Right atrium auricular region (tissue), 2 donors: ENCODE measurements at places on chromosomes 5 and 9. TPM values are rescaled to one million over a fixed set of nuclear protein-coding genes. Genes with fewer than 3 reads are reported as not detected.

Gene CTXN3
- total RNA-seq = not detected

- DNase-seq = no peak
These were observed 65.5 kb upstream of the SPTLC1 start for GRCh38 chr9:92180669-92181181.

- DNase-seq = no peak
These were observed 132.4 kb downstream of the GABBR2 start for GRCh38 chr9:98576354-98576753.

DNA sequence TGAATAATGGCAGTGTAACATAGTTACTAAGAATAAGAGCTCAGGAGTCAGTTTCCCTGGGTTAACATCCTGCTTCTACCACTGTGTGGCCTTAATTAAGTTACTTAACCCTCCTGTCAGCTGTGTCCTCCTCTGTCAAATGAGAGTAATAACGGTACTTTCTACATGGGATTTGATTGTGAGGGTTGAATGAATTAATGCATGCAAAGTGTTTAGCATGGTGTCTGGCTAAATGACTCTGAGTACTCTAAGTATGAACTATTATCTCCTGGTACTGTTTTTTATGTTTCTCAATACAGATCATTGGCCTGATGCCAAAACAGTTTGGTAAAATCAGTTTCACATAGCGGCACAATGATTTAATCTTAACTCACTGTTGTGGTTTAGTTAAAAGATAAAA, 19.6 kb downstream of the ZNF131 start:
- DNase-seq = no peak

Gene ARHGEF37
- 11.0 TPM for total RNA-seq

- DNase-seq = no peak
These were observed 100.9 kb upstream of the PTGER4 start for GRCh38 chr5:40578501-40579451.

DNA sequence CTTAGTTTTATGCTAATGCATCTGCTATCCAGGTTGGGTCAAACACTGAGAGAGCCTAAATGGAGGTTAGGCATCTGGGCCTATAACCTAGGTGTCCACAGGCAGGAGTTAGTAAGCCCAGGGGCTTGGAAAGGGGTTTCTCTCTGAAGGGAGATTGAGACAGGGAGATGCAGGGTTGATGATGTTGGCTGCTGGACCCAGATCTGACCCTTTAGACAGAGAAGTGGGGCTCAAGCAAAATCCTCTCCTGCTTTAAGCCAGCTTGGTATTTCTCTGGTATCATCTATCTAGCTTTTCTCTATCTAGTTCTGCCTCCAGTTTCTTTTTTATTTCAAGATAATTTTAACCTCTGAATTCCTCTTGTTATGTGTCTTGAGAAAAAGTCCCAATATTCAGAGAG, 18.3 kb upstream of the ANKRD55 start:
- no peak for DNase-seq

DNA sequence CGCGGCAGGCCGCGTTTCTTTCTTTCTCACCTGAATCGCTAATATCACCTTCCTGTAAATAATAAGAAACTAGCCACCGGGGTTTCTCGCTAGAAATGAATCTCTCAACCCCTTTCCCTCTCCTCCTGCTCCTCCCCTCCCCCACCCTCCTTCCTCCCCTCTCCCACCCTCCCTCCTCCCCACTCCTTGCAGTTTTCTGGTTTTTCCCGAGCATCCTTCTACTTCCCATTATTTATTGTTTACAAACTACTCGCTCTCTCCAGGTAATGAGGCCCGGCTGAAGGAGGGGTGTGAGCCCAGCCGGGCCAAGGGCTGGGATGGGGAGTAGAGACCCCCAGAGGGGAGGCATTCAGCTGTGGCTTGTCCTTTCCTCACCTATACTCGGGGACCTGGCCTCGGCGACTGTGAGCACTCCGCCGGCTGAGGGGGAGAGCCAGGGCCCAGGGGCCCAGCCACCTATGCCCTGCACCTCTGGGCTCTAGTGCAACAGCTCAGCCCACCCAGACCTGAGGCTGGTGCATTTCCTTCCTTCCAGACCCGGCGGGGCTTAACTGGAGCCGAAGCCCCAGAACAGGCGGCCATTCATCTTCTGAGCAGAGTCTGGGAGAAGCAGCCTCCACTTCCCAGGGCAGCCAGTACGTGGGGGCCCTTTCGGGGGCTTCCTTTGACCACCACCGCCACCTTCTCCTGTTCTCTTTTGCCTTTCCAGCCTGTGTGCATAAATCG, 2.1 kb upstream of the IRX4 start:
- no peak for DNase-seq

Gene PCDHGB4
- 6.4 TPM for total RNA-seq

DNA sequence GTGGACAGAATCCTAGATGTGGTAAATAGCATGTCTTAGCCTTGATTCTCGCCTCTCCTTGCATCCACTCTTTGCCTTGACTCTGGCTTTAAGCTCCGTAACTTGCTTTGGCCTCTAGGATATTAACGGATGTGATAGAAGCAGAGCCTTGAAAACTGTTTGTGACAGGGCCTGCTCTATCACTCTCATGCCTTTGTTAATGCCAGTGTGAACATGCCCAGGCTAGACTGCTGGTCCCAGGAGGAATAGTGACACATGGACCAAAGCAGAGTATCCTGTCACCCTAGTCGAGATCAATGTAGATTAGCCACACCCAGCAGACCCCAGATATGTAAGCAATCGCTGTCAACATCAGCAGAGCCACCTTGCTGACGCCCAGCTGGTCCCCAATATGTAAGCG, 109.9 kb upstream of the C9orf72 start:
- DNase-seq = no peak

GRCh38 chr5:179816796-179817469, 3.8 kb upstream of the SQSTM1 start:
- DNase-seq = no peak
